ENCODE measurements at places on chromosomes 12 and 14.

DNA sequence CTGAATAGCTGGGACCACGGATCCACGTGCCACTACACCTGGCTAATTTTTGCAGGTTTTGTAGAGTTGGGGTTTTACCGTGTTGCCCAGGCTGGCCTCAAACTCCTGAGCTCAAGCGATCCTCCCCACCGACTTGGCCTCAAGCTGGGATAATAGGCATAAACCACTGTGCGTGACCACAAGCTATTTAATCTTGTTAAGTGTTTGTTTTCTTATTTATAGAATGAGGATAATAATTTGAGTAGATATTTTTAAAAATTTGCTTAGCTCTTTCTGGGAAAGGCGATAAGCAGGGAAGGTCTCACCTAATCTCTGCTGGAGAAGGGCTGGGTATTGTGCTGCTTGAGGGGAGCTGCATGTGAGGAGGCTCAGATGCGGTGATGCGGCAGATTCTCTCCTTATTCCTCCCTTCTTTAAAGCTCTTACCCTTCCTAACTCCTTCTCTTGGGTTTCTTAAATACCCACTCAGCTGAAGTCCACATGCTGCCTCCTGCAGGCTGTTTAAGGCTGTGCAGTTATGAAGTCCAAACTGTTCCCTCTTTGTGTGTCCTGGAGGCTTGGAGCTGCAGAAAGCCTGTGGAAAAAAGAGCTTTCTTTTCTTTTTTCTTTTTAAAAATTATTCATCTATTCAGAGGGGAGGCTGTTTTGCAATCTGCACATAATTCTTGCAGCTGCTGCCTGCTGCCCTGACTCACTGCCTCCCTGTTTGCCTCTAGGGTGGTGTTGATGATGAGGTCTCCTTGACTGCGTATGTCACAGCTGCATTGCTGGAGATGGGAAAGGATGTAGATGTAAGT, 37.9 kb downstream of the A2ML1 start:
- DNase-seq = peak; percentile 65

DNA sequence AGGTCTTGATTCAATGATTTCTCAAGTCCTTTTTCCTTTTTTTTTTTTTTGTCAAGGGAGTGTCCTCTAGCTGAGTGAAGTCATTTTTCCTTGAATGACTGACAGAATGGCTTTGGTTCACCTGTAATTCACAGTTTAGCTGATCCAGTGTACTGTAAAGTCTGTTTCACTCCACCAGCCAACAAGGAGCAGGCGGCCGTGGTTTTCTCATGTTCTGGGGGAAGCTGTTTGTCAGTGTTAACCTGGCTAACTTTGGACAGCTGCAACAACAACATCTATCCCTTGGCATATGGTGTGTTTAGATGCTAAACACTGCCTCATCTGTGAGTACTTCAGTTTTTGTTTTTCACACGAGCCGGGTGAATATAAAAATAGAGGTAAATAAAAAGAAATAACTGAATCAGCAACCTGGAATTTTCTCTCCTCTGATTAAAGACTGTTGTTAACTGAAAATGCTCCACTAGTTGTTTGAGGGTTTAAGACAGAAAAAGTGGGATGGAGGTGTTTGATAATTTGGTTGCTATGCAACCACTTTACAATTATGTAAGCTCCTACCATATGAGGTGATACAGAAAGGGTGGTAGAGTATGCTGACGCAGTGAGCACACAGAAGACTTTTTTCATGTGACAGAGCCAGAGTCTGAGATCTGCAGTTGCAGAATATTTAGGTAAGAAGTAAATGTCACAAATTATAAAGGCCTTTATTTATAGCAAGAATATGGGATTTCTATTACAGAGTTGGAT, 50.3 kb upstream of the SLC2A13 start:
- DNase-seq = no peak

DNA sequence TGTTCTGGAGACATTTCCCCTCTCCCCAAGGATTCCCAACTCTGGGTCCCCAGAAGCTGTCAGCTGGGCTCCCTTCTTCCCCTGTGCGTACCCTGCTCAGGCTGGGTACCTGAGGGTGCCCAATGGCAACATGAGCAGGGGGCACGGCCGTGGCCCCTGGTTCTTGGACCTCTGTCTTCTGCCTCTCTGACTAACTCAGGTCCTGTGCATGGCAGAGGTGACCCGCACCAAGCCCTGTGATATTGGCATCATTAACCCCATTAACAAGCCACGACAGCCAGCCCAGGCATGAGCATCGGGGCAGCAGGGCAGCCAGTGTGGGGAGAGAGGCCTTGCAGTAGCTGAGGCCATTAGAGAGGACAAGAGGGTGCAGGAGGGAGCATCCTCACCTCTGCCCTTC, 28.4 kb downstream of the RTL1 start:
- DNase-seq = no peak

- peak; percentile 30 for DNase-seq
These were observed 26.6 kb downstream of the PPFIBP1 start for GRCh38 chr12:27550653-27550975.

DNA sequence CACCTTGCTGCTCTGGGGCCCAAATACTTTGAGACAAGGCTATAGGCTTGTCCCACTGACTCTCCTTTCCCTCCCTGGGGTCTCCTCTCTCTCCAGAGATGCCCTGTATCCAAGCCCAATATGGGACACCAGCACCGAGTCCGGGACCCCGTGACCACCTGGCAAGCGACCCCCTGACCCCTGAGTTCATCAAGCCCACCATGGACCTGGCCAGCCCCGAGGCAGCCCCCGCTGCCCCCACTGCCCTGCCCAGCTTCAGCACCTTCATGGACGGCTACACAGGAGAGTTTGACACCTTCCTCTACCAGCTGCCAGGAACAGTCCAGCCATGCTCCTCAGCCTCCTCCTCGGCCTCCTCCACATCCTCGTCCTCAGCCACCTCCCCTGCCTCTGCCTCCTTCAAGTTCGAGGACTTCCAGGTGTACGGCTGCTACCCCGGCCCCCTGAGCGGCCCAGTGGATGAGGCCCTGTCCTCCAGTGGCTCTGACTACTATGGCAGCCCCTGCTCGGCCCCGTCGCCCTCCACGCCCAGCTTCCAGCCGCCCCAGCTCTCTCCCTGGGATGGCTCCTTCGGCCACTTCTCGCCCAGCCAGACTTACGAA, 3.1 kb downstream of the NR4A1 start:
- DNase-seq = no peak

GRCh38 chr14:105100910-105101309, 35.7 kb upstream of the GPR132 start:
- no peak for DNase-seq

GRCh38 chr14:96625426-96625985, 123.3 kb downstream of the PAPOLA start:
- no peak for DNase-seq

GRCh38 chr14:39469094-39469710, 37.0 kb upstream of the FBXO33 start:
- no peak for DNase-seq

DNA sequence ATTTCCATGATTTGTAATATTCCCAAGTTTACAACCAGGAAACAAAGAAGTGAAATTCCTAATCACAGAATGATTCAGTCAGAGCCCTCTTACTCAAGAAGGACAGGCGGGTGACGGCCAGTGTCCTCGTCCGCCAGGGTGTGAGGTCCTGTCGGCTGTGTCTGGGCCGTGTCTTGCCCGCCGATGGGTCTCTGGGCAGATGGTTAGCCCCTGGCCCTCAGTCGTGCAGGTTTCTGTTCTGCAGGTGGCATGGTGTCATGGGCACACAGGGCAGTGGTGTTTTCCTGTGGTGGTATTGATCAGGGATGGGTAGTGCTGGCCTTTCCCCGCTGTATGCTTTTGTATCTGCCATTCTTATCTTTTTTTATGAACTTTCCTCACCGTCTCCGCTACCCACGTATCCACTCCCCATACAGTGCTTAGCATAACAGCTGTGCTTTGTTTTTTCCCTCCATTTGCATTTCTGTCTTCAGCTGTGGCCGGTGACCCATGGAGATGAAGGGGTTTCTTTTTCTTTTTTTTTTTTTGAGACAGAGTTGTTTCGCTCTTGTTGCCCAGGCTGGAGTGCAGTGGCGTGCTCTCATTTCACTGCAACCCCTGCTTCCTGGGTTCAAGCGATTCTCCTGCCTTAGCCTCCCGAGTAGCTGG, 100.7 kb downstream of the TSPAN9 start:
- no peak for DNase-seq

- no peak for DNase-seq
These were observed 8.6 kb upstream of the ARPC3 start for GRCh38 chr12:110458756-110459155.

DNA sequence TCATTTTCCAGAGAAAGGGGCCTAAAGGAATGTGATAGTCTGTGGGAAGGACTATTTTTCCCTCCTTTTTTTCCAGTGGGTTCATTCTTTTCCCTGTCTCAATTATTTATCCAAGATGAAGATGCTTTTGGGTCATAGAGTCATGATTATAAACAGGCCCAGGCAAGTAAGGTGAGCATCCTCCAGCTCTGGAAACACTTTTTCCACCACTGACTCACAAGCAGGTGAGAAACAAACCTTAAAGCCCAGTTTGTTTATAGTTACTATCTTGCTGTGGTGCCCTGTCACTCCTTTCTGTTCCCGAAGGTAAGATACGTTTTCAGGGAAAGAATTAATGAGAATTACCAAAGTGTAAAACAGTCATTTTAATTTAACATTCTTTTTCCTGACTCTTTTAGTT, 107.7 kb upstream of the IFNG-AS1 start:
- DNase-seq = no peak

DNA sequence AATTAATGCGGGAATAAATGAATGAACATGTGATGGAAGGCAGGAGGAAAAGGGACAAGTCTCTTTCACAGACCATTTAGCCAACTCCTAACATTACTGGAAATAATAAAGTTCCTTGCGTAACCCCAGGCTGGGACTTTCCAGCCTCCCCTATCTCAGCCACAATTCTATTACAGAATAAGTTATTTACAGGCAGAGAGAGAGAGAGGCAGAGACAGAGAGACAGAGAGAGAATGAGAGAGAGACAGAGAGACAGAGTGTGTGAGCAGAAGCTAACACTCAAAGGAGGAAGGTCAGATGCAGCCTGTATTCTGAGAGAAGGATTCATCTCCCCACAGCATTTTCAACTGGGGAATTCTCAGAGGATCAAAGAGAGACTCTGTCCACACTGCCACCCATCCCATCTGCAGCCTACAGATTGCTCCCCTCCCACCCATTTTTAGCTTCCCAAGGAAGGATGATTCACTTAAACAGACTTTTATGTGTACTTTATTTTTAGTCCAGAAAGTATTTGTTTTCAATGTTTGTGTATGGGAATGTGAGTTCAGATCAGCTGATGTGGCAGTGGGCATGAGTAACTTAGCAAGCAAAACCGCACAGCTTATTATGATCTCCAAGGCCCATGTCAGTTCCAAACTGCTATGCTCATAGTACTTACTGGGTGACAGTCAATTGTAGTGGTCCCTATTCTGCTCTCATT, 165.7 kb downstream of the CAND1 start:
- peak; percentile 97 for DNase-seq

GRCh38 chr12:64081008-64081404, 141.1 kb downstream of the KICS2 start:
- DNase-seq = no peak

DNA sequence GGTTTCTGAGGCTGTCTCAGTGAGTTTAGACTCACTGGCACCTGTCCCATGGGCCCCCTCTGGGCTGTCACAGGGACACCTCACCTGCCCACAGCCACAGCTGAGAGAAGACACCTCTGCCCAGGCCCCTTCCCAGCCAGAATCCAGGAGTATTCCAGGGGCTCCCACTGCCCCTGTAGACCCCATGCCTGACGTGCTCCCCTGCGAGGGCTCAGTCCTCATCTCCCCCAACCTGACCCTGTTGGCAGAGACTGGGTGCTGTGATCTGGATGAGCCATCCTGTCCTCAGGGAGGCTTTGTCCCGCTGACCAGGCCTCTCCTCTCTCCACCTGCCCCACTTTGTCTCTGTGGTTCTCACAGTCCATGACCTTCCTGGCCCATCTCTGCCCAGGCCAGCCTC, 89.4 kb downstream of the DHRS2 start:
- no peak for DNase-seq

DNA sequence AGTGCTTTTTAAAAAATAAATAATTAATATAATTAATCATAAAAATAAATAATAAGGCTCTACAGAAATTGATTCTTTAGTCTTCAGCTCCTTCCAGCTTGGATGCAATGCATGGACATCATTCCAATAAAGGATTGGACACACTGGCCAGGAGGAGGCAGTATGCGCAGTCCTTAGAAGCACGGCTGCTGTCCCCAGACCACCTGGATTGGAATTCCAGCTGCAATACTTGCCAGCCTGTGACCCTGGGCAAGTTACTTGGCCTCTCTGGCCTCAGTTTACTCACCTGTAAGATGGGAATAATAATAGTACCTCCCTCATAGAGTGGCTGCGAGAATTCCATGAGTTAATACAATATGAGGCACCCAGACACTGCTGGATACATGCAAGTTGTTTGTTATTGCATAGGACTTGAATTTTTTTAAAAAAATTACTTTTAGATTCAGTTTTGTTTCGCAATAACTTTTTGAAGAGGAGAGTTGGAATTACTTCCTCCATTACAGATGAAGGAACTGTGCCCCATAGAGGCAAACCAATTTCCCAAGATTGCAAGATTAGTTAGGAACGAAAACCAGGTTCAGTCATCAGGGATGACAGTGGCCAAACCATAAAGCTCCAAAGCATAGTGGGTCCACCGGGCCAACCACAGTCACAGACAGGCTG, 12.2 kb downstream of the RPH3A start:
- no peak for DNase-seq

GRCh38 chr14:96055753-96056508, 16.8 kb downstream of the C14orf132 start:
- DNase-seq = no peak

- DNase-seq = no peak
These were observed 16.4 kb downstream of the NOC4L start for GRCh38 chr12:132160601-132161035.

DNA sequence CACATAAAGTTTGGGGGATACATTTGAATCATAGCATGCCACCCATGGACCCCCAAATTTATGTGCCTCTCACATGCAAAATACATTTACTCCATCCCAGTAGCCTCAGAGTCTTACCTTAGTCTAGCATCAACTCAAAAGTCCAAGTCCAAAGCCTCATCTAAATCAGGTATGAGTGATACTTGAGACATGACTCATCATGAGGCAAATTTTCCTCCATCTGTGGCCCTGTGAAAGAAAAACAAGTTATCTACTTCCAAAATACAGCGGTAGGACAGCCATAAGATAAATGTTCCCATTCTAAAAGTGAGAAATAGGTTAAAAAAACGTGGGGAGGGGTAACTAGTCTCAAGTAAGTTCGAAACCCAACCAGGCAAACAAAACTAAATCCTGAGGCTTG, 444.2 kb downstream of the SNAPC1 start:
- DNase-seq = peak; percentile 11

DNA sequence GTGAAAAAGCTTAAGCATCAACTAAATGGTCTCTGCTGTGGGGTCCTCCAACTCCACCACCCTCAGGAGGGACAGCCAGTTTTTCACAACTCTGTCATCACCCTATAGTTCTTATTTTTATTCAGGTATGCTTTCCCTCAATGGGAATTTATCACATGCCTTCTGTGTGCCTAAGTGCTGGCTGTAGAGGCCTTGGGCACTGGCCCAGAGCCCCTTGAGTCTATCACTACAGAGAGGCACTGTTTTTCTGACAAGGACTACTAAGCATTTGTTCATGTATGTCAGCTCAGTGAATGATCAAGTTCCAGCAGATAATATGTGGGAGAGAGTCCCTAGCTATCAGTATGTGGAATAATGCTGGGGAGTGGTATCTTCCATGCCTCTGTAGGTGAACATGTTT, 463.9 kb downstream of the NPAS3 start:
- DNase-seq = no peak
